ENCODE measurements at places on chromosomes 6 and 20.

- DNase-seq: no peak
Measured at GRCh38 chr20:25037288-25038102, 20.4 kb downstream of the ACSS1 start.

GRCh38 chr6:44190715-44191114 lies 26.0 kb upstream of the MYMX start:
- no peak for DNase-seq

DNA sequence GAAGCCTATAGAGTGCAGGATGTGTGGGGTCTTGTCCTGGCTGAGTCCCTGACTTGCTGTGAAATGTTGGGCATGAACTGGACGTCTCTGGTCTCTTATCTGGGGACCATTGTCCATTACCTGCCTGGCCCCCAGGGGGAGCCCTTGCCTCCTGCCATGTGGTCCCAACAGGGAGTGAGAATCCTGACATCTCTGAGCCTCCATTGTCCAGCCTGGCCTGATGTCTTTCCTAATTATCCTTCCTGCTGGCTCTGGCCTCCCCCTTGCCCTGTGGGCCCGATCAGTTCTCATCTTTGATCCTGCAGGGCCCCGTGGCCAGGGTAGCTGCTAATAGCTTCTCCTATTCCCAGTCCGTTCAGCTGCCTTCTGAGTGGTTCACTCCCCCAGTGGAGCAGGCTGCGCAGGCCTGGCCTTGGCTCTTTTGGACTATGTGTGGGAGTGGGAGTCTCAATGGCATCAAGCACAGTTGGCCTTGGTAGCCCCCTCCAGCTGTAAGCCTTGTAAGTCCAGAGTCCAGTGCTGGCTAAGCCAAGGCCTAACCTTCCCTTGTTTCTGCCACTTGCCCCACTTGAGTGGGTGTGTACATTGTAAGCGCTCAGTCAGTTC lies 77.9 kb upstream of the RALY start:
- DNase-seq: peak; percentile 47

DNA sequence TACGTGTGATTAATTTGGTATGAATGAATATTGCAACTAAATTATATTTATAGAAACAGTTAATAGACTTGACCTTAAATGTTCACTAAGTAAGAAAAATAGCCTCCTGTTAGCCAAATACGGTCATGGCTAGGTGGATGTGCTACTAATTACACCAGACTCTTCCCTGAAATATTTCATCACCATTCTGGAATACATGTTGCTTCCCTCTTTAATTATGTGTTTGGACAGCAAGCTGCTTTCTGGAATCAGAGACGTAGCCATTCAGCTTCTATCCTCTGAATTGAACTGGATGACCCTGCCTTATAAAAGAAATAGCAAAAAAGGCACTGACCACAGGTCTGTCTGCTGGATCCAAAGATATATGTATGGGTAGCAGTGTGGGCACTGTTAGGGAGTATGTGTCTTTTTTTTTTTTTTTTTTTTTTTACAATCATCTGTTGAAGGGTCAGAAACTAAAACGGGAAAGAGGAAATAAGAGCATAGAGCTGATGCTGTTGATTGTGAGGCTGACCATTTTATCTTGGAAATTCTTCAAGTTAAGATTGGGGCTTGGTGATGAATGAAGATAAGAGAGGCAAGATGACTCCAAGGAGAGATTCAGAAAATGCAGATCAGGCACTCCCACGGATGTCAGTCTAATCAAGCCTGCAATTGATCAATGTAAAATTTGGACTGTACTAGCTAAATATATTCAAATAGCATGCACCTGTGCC lies 283.2 kb upstream of the HSF2 start:
- DNase-seq: no peak

GRCh38 chr20:16864963-16865362 lies 116.8 kb downstream of the OTOR start:
- DNase-seq: no peak

DNA sequence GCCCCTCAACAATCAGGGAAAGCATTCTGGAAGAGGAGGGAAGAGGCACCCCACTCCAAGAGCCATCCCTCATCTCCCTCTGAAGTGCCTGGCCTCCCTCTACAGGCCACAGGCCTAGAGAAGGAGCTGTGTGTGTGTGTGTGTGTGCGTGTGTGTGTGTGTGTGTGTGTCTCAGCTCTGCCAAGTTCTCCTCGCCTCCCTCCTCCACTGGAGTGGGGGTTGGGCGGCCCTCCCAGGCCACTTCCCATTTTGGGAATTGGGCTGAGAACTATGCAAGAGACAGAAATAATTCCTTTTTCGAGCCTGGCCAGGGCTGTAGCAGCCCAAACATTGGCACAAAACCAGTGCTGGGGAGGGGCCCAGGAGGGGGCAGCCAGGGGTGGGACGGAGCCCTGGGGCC lies 35.7 kb downstream of the KCNB1 start:
- no peak for DNase-seq

- no peak for DNase-seq
Measured at GRCh38 chr6:162092816-162093502, 634.6 kb downstream of the PRKN start.

DNA sequence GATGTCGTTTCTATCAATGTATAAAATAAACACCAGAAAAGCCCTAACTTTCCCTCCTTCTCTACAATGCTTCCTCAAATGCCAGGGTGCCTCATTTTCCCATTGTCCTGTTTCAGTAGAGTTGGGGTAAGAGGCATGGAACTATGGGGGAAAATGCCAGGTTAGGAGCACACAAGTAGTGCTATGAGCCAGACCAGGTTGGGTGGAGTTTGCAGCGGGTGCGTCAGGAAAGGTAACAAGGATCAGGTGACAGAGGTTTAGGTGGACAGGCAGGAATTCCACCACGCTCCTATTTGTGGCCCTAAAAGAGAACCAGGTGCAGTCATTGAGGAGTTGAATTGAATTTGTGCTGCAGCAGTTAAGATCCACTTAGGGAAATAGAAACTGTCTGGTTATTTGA lies 36.5 kb downstream of the SYTL3 start:
- no peak for DNase-seq

GRCh38 chr20:32855387-32855786 lies 3.3 kb upstream of the EFCAB8 start:
- no peak for DNase-seq

- DNase-seq: no peak
Measured at GRCh38 chr6:111713236-111713635, 107.6 kb upstream of the TRAF3IP2 start.

GRCh38 chr6:17979479-17979878 lies 8.0 kb downstream of the KIF13A start:
- no peak for DNase-seq

DNA sequence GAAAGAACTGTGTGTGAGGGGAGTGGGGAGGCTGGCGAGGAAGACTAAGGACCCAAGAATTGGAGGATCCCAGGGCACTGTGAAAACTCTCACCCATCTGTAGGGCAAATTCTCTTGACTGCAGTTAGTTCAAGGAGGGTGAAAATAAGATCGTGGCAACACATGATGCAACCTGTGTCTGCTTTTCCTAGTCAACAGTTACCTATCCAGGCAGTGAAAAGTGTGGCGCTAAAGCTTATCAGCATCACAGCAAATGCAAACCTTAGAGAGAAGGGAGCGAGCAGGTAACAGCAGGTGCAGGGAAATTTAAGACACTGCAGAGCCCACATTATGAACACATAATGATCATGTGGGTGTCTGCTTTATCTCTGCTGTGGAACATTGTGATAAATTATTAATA lies 97.7 kb upstream of the SGK1 start:
- DNase-seq: no peak

GRCh38 chr6:111031151-111031550 lies 49.3 kb downstream of the RPF2 start:
- DNase-seq: no peak

- DNase-seq: no peak
Measured at GRCh38 chr6:118736440-118736839, 85.0 kb upstream of the CEP85L start.

DNA sequence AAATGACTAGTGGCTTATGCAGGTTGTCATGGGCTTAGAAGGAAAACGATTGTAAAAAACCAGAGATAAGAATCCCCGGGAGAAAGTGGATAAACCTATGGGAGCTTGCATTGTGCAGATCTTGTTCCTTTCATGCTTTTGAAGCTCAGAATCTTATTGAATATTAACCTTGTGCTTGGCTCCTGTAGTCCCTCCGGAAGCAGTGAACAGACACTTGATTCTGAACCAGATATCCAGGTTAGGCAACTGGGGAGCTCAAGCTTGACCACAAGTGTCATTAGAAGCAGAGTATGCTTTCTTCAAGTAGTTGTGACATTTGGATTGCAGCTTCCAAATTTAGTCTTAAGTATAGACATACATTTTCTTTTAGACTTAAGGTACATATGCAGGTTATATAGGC lies 212.6 kb upstream of the MOCS1 start:
- DNase-seq: no peak

DNA sequence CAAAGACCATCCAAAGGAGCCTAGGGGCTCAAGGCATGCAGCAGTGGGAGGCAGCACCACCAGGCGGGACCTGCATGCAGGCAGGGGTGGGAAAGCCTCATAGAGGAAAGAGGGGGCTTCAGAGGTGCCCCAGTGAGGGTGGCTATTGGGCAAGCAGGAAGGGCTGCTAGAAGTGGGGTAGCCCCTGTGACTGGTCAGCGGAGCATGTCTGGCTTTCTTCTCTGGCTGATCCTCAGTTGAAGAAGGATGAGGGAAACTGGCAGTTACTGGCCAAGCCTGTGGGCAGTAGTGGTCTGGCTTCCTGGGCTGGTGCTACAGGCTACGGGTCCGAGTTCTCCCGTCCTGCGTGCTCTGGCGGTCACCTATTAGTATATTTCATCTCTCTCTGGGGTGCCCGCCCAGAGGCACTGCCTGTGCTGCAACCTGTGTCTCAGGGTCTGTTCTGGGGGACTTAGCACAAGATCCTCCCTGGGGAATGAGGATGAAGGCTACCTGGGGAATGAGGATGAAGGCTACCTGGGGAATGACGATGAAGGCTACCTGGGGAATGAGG lies 35.9 kb upstream of the CST7 start:
- DNase-seq: no peak

DNA sequence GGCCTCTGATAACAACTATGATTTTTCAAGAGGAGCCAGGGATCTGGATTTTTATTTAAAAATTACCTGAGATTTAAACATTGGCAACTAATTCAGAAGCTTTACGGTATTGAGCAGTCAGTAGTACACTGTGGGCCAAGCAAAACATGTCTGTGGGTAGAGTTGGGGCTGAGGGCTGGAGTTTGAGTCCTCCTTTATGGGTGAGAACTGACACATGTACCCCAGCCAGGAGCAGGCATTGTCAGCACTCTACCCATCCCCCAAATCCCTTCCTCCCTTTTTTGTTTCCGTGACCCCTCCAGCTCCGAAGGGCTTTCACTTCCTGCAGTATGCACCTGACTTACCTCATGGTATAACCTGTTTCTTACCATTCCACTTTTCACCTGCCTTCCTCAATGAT lies 131.4 kb downstream of the SNX5 start:
- DNase-seq: no peak

DNA sequence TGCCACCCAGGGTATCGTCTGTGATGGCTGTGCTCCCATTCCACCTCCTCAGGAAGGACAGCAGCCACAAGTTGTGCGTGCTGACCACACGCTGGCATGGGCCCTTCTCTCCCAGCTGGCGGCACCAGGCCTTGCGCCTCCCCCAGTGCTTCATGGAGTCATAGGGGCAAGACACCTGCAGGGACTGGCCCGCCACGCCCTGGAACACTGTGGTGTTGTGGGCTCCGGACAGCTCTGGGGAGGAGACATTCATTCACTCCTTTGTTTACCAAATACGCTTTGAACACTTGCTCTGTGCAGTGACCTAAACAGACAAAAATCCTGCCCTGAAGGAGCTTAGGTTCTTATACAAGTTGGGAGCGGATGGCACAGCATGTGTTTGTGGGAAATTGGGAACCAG lies 1.5 kb downstream of the TREM2 start:
- no peak for DNase-seq

DNA sequence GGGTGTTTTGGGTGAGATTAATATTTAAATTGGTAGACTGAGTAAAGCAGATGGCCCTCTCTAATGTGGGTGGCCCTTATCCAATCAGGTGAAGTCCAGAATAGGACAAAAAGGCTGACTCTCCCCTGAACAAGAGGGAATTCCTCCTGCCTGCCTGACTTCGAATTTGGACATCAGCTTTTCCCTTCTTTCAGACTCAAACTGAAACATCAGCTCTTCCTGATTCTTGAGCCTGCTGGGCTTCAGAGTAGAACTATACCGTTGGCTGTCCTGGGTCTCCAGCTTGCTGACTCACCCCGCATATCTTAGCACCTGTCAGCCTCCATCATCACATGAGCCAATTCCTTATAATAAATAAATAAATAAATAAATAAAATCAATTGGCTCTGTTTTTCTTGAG lies 15.0 kb upstream of the TGM6 start:
- no peak for DNase-seq

DNA sequence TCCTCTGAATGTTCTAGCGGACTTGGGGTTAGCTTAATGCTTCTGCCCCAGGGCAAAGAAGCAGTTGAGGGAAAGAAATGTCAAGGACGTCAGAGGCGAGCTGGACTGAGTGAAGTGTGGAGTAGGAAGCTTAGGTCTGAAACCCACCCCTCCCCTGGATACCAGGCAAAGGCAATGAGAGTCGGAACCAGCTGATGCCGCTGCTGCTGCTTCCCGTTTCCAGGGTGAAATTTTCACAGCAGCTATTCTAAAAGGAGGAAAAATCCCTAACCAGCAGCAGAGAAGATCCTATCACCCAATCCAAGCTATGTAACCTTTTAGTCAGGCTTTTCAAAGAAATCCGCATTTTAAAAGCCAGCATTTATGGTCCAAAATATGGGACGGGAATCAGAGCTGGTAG lies 564.3 kb downstream of the LMBRD1 start:
- no peak for DNase-seq

- no peak for DNase-seq
Measured at GRCh38 chr6:6942091-6942490, 165.7 kb upstream of the RREB1 start.

- DNase-seq: no peak
Measured at GRCh38 chr20:48788486-48789072, 39.2 kb downstream of the PREX1 start.

DNA sequence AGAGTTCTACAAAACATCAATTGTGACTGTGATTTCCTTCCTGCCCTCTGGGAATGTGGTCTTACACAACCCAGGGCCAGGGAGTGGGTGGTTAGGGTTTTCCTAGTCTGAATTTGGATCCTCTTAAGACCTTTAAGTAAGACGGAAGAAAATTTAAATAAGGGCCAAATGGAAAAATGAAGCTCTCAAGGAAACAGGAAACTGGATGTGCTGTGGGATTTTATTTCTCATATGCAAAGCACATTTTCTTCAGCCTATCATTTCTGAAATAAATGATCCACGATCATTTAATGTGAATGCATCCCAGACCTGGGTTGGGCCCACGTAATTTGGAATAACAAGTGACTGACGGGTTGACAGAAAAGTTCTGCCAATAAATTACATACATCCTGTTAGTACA lies 243.6 kb downstream of the CLIC5 start:
- DNase-seq: no peak

- no peak for DNase-seq
Measured at GRCh38 chr20:40650707-40651106, 38.3 kb downstream of the MAFB start.

GRCh38 chr6:30530014-30530413 lies 26.3 kb downstream of the GNL1 start:
- no peak for DNase-seq
